ENCODE measurements at places on chromosomes 5 and 9.

GRCh38 chr5:56506211-56506965 lies 273.3 kb upstream of the ANKRD55 start:
- DNase-seq = no peak

GRCh38 chr9:98315067-98315453 lies 59.6 kb upstream of the TBC1D2 start:
- DNase-seq = no peak

DNA sequence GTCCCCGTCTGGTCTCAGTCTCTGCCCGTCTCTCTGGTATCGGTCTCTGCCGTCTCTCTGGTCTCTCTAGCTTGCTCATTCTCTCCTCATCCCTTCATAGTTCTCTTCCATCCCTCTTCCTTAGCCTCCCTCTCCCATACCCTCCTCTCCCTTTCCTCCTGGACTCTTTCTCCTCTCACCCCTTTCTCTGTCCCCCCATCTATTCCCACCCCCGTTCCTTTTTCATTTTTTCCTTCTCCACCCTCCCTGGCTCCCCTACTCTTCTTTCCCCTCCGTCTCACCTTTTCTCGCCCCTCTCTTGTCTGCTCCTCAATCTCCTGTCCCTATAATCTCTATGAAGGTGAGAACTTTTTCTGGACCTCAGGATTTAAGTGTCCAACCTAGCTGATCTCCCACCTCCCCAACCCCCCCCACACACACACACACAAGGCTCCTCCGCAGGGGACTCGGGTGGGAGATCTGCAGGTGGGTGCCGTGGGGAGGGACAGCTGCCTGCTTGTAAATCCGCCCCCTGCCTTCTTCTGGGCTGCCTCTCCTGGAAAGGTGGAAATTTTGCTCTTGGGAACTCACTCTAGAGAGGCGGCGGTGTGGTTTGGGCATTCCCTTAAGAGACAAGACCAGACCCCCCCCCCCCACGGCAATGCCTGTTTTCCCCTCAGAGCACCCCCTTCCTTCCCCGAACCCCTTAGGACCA lies 953 bp downstream of the UBE2QL1 start:
- DNase-seq = no peak

DNA sequence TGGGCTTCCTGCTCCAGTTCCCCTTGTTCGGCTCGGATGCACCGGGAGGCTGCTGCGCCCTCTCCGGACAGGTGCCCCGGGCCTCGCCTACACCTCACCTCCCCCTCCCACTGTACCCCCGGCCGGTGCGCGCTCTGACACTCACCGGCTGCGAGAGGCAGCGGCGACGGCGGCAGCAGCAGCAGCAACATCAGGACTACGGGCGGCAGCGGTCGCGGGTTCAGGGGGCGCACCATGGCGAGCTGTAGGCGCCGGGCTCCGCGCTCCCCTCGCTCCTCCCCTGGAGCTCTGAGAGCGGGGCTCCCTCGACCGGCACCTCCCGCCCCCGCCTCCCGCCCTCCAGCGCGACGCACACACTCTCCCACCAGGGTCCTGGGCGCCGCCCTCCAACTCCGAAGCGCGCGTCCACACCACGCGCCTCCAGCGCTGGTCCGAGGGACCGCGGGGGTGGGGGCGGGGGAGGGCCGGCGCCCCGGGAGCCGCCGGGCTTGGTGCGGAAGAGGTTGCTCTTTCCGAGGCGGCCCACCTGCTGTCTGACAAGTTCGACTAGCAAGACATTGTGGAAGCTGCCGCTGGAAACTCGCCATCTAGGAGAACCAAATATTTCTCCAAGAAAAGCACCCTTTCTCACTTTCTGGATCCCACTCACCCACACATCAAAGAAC lies at the start of gene GFRA3:
Gene GFRA3, minus strand, starts transcription at position 433 of the 665 bp plus-strand sequence. Its CDS starts 197 bp downstream, at position 236.
- no peak for DNase-seq

DNA sequence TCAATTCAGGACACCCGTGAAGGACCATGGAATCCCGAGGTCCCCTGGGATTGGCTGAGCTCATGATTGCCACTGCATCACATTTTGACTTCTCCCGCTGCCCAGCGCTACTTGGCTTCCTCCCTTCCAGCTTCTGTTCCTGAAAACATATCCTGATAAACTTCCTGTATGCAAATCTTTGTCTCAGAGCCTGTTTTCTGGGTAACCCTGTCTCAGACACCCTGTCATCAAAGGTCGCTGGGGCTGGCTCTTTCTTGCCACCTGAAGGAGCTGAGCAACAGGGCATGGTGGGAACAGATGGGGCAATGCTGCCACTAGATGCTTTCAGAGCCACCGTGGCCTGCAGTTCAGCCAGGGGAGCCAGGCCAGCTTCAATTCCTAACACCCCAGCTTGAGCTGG lies 154.3 kb upstream of the TBC1D2 start:
- DNase-seq = no peak
